ENCODE measurements at places on chromosomes 5 and 9. TPM values are rescaled to one million over a fixed set of nuclear protein-coding genes. Genes with fewer than 3 reads are reported as not detected.

Gene MARVELD2
- polyA plus RNA-seq: 1.4 TPM

Gene ORM2
- polyA plus RNA-seq: not detected

Gene IFNB1
- not detected for polyA plus RNA-seq

Gene GARIN3
- not detected for polyA plus RNA-seq

Gene F12
- polyA plus RNA-seq: 0.21 TPM

Gene ACSL6
- polyA plus RNA-seq: 16.5 TPM

Gene S1PR3
- polyA plus RNA-seq: not detected

Gene CA9
- not detected for polyA plus RNA-seq

Gene TMEM171
- 0.16 TPM for polyA plus RNA-seq

- no peaks in the 10 kb centered on the region for H3K27me3 ChIP-seq
- H3K4me1 ChIP-seq: no peaks in the 10 kb centered on the region
- DNase-seq: no peak
- no peak overlapping the region for H3K4me3 ChIP-seq
Measured at GRCh38 chr5:172659909-172660628, 19.0 kb downstream of the NEURL1B start.

DNA sequence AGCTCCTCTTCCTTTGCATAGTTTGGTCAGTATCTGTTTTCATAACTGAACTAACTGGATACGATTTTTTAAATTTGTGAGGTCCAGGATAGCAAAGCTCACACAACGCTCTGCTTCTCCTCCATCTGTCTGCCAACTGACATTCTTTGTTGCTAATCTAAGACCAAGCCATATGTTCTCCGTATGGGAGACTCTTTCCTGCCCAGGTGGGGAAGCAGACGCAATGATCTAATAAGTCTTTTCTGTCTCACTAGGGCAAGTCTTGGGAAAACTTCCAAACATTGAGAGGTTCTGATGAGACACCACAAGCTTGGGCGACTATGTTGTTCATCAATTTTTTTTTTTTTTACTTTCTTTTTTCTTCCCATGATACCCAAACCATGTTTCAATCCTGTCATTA, 558.5 kb downstream of the EFNA5 start:
- H3K4me1 ChIP-seq: no peaks in the 10 kb centered on the region
- H3K27ac ChIP-seq: no peak overlapping the region
- DNase-seq: no peak
- no peak overlapping the region for H3K4me3 ChIP-seq

DNA sequence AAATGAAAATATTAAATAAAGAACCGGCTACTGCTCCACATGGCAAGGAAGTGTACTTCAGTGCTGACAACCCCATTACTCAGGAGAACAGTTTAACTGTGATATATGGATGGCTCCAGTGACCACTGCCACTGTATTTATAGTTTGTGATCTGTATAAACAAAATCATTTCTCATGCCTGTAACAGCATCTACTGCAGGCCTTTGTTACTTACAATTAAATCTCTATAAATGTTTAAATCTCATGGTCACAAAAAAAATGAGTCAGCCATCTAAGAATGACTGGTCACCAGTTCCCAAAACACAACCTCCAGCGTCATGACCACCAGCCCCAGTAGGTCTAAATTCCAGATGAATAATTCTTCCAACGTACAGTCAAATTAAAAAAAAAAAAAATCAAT, 24.6 kb downstream of the SERINC5 start:
- DNase-seq: no peak
- H3K27me3 ChIP-seq: no peaks in the 10 kb centered on the region
- peaks cover 39% of the 10 kb centered on the region for H3K36me3 ChIP-seq
- peaks cover 38% of the 10 kb centered on the region for H3K4me1 ChIP-seq
- peak overlapping the region; percentile 89 for H3K27ac ChIP-seq

- no peaks in the 10 kb centered on the region for H3K36me3 ChIP-seq
- peaks cover 61% of the 10 kb centered on the region for H3K27me3 ChIP-seq
- no peak overlapping the region for H3K27ac ChIP-seq
- no peak for DNase-seq
Measured at GRCh38 chr9:115202181-115202580, 84.2 kb upstream of the TNC start.

- H3K4me1 ChIP-seq: no peaks in the 10 kb centered on the region
- H3K27me3 ChIP-seq: no peaks in the 10 kb centered on the region
- H3K36me3 ChIP-seq: peaks cover 1% of the 10 kb centered on the region
- H3K4me3 ChIP-seq: no peak overlapping the region
- no peak overlapping the region for H3K27ac ChIP-seq
- DNase-seq: no peak
Measured at GRCh38 chr5:9456435-9457042, 89.3 kb downstream of the SEMA5A start.

- no peak overlapping the region for H3K4me3 ChIP-seq
- peaks cover 4% of the 10 kb centered on the region for H3K36me3 ChIP-seq
- no peak overlapping the region for H3K27ac ChIP-seq
- H3K27me3 ChIP-seq: no peaks in the 10 kb centered on the region
- DNase-seq: no peak
- H3K4me1 ChIP-seq: peaks cover 2% of the 10 kb centered on the region
Measured at GRCh38 chr9:112194969-112195431, 19.9 kb upstream of the SUSD1 start.

GRCh38 chr5:176642675-176643490, 4.4 kb upstream of the TSPAN17 start:
- H3K4me3 ChIP-seq: no peak overlapping the region
- H3K36me3 ChIP-seq: no peaks in the 10 kb centered on the region
- DNase-seq: no peak
- H3K4me1 ChIP-seq: peaks cover 8% of the 10 kb centered on the region
- H3K27me3 ChIP-seq: no peaks in the 10 kb centered on the region

DNA sequence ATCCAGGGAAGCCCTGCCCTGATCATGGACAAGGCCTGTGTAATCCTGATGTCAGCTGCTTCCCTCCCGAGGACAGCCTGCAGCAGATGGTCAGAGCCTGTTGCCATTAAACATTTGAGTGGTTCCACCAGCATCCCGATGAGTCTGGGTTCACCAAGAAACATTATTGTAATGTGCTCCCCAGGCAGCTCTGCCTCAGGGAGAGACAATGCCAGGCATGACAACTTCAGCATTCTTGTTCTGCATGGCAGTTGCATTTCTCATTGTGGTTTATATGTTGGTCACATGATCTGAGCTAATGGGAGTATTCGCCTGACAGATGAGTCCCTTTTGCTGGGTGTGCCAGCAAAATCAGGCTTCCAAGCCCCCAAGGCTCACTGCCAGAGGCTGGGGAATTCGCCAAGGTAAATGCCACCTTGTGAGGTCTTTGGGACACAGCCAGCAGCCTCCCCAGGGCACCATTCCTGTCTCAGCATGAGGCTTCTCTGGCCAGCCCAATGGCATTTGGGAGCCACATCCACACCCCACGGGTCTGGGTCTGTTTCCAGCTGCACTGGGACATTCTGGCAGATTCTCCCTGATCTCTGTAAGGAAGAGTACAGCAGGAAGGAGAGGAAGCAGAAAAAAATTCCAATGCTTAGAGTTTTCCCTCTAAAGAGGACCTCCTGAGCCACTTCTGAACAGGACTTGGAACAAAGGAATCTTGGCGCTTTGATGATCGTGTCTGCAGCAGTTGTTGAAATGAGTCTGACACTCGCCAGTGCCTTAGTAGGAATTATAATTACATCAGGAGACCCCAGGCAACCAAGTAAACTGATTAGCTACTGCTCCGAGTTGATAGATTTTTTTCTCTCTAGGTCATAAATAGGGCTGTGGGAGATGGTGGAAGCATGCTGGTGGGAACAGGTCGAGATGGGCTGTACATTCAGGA, 18.7 kb downstream of the KCNIP1 start:
- H3K4me3 ChIP-seq: no peak overlapping the region
- no peaks in the 10 kb centered on the region for H3K36me3 ChIP-seq
- peaks cover 13% of the 10 kb centered on the region for H3K27me3 ChIP-seq
- H3K4me1 ChIP-seq: peaks cover 4% of the 10 kb centered on the region
- no peak overlapping the region for H3K27ac ChIP-seq

DNA sequence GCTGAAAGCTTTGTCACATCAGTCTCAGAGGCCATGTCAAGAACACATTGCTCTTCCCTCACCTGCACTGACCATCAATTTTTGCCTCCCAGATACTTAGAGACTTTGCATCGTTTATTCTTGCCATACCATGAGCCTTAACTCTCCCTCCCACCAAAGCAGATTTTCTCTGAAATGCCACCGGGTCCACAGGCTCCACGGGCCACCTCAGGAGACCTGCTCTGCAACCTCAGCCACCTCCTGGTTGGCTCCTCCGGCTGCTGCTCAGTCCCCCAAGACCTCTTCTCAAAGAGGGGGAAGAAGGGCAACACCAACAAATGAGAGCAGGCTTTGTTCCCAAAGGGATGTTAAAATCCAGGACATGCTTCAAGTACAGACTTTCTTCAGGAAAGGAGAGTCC, 400.5 kb downstream of the SPOCK1 start:
- no peaks in the 10 kb centered on the region for H3K4me1 ChIP-seq
- no peak overlapping the region for H3K4me3 ChIP-seq
- no peak overlapping the region for H3K27ac ChIP-seq
- H3K36me3 ChIP-seq: no peaks in the 10 kb centered on the region
- no peak for DNase-seq
- no peaks in the 10 kb centered on the region for H3K27me3 ChIP-seq

- peak within 1 kb of the TSS; percentile 88 for H3K27ac ChIP-seq
- peaks cover 17% of the 10 kb centered on the region for H3K4me1 ChIP-seq
- peak; percentile 62 for DNase-seq
- no peaks in the 10 kb centered on the region for H3K36me3 ChIP-seq
Measured at GRCh38 chr5:103562453-103563157, at the start of gene NUDT12. NUDT12 (minus strand) TSS chr5:103562789; CDS start chr5:103560248, 2,541 bp downstream.

- no peak overlapping the region for H3K27ac ChIP-seq
- H3K4me1 ChIP-seq: peaks cover 19% of the 10 kb centered on the region
- no peak overlapping the region for H3K4me3 ChIP-seq
- DNase-seq: no peak
- H3K36me3 ChIP-seq: no peaks in the 10 kb centered on the region
Measured at GRCh38 chr5:90878081-90878480, 319.5 kb downstream of the ADGRV1 start.

- no peaks in the 10 kb centered on the region for H3K4me1 ChIP-seq
- peaks cover 40% of the 10 kb centered on the region for H3K27me3 ChIP-seq
- DNase-seq: no peak
- H3K36me3 ChIP-seq: no peaks in the 10 kb centered on the region
- no peak overlapping the region for H3K27ac ChIP-seq
- no peak overlapping the region for H3K4me3 ChIP-seq
Measured at GRCh38 chr9:87263291-87263690, 234.4 kb upstream of the DAPK1 start.

- H3K36me3 ChIP-seq: no peaks in the 10 kb centered on the region
- H3K4me1 ChIP-seq: no peaks in the 10 kb centered on the region
- no peak overlapping the region for H3K4me3 ChIP-seq
- H3K27me3 ChIP-seq: no peaks in the 10 kb centered on the region
- no peak for DNase-seq
Measured at GRCh38 chr5:145557345-145557744, 277.8 kb downstream of the PRELID2 start.

DNA sequence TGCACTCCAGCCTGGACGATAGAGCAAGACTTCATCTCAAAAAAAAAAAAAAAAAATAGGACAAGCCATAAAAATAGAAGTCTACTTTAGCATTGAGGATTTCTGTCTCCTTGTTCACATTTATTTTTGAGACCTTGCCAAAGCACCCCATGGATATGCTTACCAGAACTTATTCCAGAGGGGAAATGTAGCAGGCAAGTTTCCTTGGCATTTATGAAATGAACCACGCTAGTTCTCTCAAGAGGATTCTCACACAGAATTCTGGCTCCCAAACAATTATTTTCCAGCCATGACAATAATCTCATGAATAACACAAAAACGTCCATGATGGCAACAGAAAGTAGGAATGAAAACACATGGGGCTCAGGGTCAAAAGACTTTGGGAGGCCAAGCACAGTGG, 23.4 kb upstream of the GPX8 start:
- H3K27me3 ChIP-seq: no peaks in the 10 kb centered on the region
- peaks cover 22% of the 10 kb centered on the region for H3K4me1 ChIP-seq
- H3K4me3 ChIP-seq: no peak overlapping the region
- H3K36me3 ChIP-seq: peaks cover 10% of the 10 kb centered on the region
- no peak overlapping the region for H3K27ac ChIP-seq
- DNase-seq: no peak

DNA sequence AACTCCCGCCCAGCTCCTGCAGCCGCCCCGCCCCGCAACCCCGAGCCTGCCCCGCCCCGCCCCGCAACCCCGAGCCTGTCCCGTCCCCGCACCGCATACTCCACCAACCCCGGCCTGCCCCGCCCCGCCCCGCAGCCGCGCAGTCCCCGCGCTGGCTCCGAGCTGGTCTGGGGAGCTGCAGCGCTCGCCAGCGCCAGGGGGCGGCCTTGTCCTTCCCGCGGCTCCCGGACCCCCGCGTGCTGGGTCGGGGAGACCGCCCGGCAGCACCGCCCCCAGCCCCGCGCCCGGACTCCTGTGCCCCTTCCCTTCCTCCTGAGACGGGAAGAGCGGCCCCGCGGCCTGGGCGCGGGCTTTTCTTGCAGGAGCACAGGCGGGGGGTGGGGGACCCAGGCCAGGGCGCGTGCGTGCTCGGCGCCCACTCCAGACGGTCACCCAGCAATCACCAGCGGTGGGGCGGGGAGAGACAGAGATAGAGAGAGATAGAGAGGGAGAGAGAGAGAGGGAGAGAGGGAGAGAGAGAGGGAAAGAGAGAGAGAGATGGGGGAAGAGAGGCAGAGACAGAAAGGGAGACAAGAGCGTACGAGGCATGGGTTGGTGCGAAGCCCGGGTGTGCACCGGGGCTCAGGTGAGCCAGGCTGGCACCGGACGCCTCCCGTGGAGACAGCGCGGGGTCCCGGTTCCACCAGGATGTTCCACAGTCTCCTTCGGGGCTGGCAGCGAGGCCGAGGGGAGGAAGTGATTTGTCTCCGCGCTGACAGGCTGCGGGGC, 14.7 kb upstream of the TMEM250 start:
- no peak for DNase-seq
- H3K4me3 ChIP-seq: peak overlapping the region; percentile 62
- H3K4me1 ChIP-seq: peaks cover 8% of the 10 kb centered on the region
- H3K27me3 ChIP-seq: peaks cover 27% of the 10 kb centered on the region
- no peaks in the 10 kb centered on the region for H3K36me3 ChIP-seq

- H3K36me3 ChIP-seq: peaks cover 3% of the 10 kb centered on the region
- H3K27ac ChIP-seq: peak overlapping the region; percentile 81
- peak overlapping the region; percentile 84 for H3K4me3 ChIP-seq
Measured at GRCh38 chr5:891117-891836, 1.3 kb downstream of the BRD9 start.

DNA sequence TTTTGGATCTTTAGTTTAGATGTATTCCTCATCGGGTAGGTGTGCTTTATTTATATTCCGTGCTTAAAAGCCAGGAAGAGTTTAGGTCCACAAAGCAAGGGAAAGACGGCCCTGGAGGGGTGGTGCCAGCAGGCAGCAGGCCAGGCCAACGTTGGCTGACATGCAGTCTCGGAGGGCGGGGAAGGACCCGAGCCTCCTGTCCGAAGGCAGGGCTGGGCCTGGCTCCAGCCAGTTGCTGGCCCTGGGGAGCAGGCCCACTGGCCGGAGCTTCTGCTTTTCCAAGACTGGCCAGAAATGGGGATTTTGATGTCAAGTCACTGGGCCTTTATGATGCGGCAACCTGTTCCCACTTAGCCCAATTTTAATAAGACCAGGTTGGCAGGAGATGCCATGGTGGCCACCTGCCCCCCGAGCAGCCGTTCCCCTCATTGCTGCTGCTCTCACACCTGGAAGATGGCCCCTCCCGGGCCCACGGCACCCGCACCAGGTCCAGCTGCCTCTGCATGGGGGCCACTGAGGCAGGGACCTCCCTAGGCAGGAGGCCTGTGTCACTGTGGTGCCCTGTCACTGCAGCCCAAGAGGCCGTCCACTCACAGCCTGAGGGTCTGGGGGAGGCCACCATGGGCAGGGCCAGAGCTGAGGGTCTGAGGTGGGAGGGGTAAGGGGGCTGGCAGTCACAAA, 23.2 kb downstream of the LPCAT1 start:
- peaks cover 51% of the 10 kb centered on the region for H3K4me1 ChIP-seq
- H3K27me3 ChIP-seq: no peaks in the 10 kb centered on the region
- DNase-seq: no peak
- no peak overlapping the region for H3K27ac ChIP-seq
- H3K4me3 ChIP-seq: no peak overlapping the region

All from naive thymus-derived CD8-positive, alpha-beta T cell (primary cell).